Stimulated activated CD4-positive, alpha-beta T cell treated with anti-CD3 and anti-CD28 coated beads, TNF-alpha, amount 100 ng/mL, for 1 hour (primary cell): ENCODE measurements at places on chromosomes 5 and 9.
A peak's percentile ranks its signal among the peaks of the same experiment; 100 is the strongest.

DNA sequence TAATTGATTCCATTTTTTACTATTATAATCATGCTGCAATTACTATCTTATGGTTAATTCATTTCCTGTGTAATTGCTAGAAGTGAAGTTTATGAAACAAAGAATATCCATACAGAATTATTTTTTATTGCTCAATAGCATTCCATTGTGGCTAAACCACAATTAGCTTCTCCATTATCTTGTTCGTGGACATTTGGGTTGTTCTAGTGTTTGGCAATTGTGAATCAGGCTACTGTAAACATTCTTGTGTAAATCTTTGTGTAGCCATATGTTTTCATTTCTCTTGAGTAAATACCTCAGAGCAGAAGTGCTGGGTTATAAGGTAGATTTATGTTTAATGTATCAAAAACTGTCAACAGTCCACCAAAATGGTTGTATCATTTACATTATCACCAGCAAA is 341.1 kb downstream of the MAT2B start:
- no peak for DNase-seq

DNA sequence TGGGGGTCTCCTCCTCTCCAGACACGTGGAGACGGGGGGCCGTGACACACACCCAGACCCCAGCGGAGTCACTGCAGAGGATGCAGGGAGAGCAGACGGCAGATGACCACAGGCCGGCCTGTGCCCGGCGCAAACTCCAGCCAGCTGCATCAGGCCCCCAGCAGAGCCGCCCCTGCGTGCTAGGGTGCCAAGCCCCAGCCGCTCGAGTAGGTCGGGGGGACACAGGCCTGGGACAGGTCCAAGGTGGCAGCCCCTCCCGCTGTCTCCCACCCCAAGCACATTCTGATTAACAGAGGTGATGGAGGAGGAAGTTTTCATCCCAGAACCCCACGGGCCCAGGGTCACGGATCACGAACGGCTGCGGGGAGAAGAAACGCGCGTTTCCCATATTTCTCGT is 14.4 kb downstream of the NACC2 start:
- DNase-seq, result no peak

- DNase-seq, result no peak
These were observed 3.3 kb downstream of the PRELID1 start for GRCh38 chr5:177306674-177307543.

- DNase-seq, result no peak
These were observed 160.7 kb upstream of the TRPC7 start for GRCh38 chr5:136526021-136526420.

DNA sequence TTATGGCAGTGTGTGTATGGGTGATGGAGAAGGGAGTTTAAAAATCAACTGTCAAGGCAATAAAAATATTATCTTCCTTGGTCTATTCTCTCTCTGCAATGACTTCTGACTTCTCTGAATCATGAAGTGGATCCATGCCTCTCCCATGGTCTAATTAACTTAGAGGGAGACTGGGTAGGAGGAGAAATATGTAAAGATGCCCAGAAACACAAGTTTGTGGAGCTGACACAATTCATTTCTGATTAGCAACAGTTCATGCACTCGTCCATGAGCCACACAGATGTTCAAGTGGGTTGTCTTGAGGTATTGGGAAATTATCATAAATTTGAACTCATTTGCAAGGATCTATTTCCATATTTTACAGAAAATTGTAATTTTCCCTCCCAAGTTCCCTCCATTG is 38.1 kb downstream of the INSYN2B start:
- no peak for DNase-seq

DNA sequence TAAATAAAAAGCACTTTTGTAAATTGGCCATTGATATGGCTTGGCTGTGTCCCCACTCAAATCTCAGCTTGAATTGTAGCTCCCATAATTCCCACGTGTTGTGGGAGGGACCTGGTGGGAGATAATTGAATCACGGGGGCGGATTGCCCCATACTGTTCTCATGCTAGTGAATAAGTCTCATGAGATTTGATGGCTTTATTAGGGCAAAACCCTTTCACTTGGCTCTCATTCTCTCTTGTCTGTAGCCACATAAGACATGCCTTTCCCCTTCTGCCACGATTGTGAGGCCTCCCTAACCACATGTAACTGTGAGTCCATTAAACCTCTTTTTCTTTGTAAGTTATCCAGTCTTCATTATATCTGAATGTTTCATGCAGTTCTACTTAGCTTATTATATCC is 153.2 kb downstream of the TARS1 start:
- DNase-seq, result no peak

DNA sequence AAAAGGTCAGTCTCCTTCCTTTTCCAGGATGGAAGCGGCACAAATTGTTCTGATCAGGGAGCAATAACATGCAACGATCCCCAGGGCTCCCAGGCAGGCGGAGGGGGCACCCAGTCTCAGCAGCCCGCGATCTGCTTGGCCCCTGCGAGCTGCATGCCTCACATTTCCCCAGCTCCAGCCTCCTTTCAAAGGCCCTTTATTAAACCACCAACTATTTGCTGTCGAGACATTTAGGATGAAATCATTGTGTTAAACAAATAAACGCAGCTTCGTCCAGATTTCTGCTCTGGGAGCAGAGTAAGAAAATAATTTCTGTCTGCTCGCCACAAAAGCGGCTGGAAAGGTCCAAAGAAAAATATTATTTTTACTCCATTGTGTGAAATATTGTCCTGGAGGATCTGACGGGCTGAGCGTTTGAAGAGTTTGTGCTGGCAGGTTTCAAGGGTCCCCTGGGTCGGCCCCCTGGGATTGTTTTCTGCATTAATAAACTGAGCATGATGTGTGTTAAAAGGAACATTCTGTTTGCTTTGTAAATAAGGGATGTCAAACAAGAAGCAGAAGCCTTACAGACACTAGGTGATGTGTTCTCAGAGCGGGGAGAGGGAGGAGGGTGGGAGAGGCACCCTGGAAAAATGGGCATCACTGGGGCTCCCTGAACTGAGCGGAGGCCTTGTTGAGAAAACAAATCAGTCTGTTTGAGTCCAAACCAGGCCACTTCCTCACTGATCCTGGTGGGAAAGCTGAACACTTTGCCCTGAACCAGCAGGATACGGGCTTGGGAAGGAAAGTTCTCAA is 110.1 kb downstream of the FOXD1 start:
- DNase-seq, result no peak

GRCh38 chr9:33046061-33046460 is 21.0 kb downstream of the DNAJA1 start:
- no peak for DNase-seq

- no peak for DNase-seq
These were observed 759 bp downstream of the GEMIN5 start for GRCh38 chr5:154937186-154937717.

- DNase-seq, result no peak
These were observed 3.0 kb upstream of the ERGIC1 start for GRCh38 chr5:172830876-172831662.

DNA sequence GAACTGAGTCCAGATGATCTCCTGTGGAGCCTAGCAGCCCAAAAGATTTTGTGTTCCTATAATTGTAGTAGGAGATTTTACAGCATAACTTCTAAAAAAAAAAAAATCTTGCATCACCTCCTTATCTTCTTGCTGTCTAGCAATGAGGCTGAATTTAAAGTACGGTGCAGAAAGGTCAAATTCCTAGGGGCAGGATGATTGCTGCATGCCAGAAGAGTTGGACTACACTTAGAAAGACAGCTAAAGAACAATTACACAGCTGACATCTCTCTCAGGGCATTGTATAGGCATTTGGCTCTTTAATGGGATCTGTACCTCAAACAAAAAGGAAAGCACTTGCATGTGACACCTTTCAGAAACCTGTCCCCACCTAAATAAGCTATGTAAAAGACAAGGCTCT is 443.2 kb downstream of the HCN1 start:
- no peak for DNase-seq

DNA sequence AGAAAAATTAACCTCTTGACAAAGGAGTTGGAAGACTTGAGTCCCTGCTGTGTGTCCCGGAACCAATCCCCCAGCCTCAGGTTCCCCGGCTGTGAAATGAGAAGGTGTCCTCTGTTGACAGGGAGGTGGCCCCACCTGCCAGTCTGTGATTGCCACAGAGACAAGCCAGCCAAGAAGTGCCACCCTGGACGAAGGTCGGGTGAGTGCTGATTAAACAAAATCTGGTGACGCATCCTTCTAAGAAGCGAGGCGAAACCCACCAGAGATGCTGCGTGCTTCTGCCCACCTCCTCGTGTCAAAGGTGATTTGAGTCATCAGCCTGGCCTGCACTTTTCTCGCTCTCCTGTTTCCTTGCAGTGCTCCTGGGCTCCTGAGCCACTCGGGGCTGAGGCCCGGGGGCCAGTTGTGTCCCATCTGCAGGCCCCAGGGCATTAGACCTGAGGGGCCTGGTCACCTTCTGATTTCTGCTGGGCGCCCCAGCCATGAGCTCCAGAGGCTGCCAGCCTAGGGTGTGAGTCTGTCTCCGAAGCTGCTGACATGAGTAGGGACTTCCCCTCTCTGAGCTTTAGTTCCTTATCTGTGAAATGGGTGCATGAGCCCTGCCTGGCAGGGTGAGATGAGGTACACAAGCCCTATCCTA is 28.7 kb downstream of the NEK6 start:
- DNase-seq, result peak; percentile 16

- DNase-seq, result no peak
These were observed 34.8 kb upstream of the NEURL1B start for GRCh38 chr5:172606156-172606785.

DNA sequence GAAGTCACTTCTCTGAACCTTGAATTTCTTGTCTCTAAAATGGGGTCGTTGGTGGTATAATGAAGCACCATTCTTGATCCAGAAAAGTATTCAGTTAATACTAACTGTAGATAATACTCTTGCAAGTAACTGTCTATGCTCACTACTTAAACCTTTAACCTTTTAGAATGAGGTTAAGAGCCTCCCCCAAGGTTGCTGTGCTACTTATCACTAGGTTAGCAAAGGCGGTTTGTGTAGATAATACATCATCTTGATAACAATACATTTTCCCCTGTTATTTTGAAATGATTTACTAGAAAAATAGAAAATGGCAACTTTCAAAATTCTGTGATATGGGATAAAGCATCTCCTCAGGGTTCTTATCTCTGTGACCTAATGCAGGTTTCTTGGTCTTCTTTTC is 12.6 kb downstream of the MAP3K1 start:
- no peak for DNase-seq

DNA sequence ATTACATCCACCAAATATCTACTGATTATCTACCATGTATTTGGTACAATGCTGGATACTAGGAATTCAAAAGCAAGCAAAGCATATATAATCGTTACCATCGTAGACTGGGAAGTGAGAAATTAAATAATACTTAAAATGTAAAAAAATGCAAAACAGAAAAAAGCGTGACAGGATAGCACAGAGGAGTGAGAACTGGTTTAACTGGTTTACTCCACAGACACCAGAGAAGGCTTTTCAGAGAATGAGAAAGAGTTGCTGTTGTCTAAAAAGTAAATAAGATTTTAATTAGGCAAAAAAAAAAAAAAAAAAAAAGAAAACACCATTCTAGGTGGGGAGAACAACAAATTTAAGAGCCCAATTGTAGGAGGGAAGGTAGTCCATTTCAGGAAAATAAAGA is 657.9 kb upstream of the ST8SIA4 start:
- no peak for DNase-seq

- DNase-seq, result no peak
These were observed 56.1 kb upstream of the PIP5K1B start for GRCh38 chr9:68648971-68649370.

DNA sequence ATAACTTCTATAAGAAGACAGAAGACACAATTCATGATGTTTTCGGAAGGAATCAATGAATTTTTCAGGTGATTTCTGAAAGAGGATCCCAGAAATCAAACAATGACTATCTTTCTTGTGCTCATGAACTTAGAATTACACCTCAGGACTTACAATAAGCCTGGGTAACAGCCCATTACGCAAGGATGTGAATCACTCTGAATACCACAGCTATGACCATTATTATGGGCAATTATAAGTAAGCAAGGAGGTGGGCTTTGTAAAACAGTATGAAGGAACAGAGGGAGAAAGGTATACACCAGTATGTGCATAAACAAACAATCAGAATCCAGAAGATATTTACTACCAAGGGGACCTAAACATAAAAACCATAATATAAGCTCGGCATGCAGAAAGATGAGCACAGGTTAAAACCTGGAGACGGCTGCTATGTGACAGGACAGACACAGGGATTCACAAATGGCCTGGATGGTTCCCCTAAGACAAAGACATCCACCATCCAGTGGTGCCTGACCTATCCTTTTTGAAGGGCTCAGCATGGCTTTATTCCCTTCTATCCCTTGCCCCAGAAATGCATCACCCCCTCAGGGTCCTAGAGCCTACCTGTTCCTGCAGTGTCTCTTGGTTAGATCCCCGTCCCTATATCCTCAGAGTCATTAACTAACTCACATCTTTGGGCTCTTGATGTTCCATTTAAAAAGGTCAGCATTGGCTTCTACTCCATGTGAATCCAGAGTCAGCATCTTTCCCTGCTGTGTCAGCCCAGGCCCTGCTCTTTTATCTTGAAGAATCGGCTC is 21.8 kb upstream of the PPP2CA start:
- DNase-seq, result no peak

GRCh38 chr5:138605254-138605972 is 30.2 kb upstream of the HSPA9 start:
- no peak for DNase-seq
